ENCODE measurements at places on chromosomes 11 and 22.

- no peak for DNase-seq
Measured at GRCh38 chr11:74680703-74681531, 50.3 kb downstream of the CHRDL2 start.

GRCh38 chr11:61532134-61533038 is 23.8 kb downstream of the LRRC10B start:
- peak; percentile 14 for DNase-seq

GRCh38 chr11:83284501-83285150 is 1.5 kb downstream of the CCDC90B start:
- no peak for DNase-seq

DNA sequence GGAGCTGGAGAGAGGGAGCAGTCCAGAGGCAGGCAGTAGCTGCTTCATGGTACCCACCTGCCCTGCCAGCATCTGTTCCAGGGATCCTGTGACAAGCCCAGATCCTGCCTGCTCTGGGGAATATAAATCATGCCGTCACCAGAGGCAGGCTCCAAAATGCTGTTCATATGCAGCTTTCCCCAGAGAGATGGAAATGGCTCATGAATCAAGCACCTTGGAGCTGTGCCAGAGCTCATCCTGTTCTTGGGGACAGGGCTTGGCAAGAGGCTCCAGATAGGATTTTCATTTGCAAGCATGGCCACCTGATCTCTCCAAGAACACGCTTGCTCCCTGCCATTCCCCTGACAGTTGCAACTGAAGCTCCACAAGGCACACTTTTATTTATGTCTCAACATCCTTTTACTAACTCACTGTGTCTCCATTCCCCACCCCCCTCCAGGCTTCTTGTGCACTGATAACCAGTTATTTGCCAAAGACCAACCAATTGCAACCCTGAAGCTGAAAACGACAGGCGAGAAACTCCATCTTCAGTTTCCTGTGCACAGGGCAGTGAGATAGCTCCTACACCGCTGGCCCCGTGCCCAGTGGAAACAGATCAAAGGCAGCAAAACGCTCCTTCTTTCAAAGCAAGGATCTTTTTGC is 115.8 kb upstream of the PITPNB start:
- DNase-seq: no peak

DNA sequence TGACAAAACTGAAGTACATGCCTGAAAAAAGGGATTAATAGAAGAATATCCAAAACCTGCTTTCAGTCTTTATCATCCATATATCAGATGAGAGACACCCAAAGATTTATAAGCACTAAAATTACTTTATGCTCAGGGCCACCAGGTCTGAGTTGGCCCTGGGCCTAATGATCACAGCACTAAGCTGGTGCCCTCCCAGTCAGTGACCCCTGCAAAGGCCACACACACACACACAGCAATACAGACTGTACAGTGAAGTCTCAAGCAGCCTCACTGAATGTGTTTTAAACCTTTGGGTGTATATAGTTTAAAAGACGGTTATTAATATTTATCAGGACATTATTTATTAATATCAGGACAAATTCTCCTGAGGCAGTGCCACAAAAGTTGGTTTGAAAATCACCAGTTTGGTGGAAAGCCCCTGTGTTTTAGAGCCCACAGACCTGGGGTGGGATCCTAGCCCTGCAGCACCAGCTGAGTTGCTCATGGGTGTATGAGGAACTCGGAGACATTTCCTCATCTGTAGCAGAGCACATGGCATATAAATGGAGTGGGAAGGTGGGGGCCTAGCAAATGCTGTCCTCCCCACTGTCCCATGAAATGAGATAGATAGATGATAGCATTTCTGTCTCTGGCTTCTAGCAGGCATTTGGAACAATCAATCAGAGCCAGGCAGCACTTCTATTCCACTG is 48.4 kb upstream of the HORMAD2 start:
- DNase-seq: no peak

DNA sequence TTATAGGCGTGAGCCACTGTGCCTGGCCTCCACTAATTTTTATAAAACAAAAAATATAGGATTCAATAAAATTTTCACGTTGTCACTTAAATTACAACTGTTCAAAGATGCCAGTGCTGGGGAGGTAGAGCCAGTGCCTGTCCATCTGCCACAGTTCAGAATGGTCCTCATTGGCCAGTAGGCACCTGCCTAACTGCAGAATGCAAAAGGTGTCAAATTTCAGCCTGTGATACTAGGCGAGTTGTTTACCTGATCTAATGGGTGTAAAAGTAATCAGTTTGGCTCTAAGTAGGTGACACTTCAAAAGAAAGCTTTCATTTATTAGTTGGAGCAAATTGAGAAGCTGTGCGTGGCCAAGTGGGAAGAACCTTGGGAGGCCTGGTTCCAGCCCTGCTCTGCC is 2.4 kb downstream of the SMARCB1 start:
- no peak for DNase-seq

DNA sequence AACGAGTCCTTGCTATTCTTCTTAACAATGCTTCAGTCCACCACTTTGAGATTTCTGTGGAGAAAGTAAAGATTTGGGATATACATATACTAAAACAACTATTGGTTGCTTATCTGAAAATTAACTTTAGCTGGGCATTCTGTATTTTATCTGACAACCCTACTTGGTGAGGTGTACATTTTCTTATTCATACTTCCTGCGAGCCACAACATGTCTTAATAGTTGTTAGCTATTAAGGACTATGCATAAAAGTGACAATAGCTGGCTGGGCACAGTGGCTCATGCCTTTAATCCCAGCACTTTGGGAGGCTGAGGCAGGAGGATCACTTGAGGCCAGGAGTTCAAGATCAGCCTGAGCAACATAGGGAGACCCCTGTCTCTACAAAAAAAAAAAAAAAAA is 28.0 kb upstream of the TMA7B start:
- DNase-seq: no peak

DNA sequence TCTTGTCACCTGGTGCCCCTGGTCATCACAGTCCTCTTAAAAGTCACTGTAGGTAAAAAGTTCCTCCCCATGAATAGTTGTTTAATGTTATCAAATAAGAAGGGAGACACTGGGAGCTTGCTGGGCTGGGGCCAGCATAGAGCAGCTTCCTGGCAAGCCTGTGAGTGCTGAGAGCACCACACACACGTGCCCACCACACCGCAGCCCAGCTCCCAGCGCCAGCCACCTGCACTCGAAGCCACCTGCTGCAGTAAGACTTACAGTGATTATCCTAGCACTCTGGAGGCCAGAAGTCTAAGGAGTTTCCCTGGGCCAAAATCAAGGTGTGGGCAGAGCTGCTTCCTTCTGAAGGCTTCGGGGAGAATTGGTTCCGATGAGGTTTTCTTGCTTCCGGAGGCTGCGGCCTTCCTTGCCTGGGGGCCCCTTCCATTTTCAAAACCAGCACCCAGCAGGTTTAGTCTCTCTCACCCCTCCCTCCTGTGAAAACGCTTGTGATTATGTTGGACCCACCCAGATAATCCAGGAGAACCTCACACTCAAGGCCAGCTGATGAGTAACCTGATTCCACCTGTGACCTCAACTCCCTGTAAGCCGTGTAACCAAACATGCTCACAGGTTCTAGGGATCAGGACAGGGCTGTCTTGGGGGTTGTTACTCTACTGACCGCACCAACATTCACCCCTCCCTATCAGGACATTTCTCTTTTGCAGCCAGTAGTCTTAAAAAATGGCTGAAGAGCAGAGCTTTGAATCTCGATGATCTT is 687.2 kb downstream of the TBC1D22A start:
- DNase-seq: no peak

DNA sequence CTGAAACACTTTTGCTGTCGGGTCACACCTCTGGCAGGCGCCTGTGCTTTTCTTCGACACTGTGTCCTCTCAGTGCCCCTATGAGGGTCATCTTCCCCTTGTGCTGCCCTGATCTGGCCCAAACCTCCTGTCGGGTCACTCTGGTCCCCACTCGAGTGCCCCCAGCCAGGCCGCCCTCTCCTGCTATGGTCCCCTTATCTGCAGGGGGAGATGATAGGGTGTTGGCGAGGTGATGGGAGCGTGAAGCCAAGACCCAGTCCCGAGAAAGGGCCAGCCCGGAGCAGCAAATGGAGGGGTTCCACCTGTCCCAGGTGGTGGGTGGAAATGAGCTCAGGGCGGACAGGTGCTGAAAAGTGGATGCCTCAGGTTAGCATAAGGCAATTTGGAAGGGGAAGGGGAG is 9.7 kb downstream of the NADSYN1 start:
- no peak for DNase-seq

- no peak for DNase-seq
Measured at GRCh38 chr11:66912911-66913310, 45.3 kb downstream of the PC start.

DNA sequence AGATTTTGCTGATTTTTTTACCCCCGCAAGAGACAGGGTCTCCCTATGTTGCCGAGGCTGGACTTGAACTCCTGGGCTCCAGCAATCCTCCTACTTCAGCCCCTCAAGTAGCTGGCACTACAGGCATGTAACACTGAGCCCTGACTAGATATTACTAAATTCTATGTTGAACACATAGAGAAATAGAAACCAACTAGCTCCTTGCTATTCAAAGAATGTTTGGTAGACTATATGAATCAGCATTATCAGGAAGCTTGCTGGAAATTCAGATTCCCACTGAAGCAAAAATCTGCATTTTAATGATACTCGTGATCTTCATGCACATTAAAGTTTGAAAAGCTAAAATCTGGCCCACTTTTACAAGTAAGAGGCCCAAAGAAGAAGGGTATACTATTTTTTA is 11.9 kb downstream of the TMEM41B start:
- DNase-seq: no peak

DNA sequence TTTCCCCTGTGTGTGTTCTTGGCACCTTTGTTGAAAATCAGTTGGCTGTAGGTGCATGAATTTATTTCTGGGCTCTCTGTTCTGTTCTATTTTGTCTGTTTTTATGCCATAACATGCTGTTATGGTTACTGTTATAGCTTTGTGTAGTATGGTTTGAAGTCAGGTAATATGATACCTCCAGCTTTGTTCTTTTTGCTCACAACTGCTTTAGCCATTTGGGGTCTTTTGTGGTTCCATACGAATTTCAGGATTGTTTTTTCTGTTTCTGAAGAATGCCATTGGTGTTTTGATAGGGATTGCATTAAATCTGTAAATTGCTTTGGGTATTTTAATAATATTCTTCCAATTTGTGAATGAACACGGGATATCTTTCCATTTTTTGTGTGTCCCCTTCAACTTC is 4.7 kb downstream of the PEX26 start:
- DNase-seq: no peak
